ENCODE measurements at places on chromosomes 5 and 9.

- no peak for DNase-seq
Observed at GRCh38 chr9:96495341-96495740, 45.4 kb downstream of the HABP4 start.

- DNase-seq, result peak; percentile 72
Observed at GRCh38 chr5:423233-423565, 19.8 kb upstream of the EXOC3 start.

DNA sequence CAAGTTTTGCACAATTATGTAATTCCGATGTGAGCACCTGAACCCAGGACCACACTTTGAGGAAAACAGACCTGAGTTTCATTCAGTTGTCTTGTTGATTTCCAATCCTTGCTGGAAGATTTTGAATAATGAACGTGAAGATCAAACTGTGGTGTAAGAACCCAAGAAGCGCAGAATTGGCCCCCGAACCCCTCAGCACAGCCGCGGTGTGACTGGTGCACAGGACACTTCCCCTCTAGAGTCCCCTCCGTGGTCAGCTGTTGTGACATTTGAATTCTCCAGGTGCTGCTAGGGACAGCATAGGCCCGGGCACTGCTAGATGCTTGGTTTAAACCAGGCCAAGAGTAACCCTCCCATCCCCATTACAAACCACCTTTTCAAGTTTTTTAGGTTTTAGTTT lies 1.7 kb downstream of the BRD3OS start:
- DNase-seq, result no peak

DNA sequence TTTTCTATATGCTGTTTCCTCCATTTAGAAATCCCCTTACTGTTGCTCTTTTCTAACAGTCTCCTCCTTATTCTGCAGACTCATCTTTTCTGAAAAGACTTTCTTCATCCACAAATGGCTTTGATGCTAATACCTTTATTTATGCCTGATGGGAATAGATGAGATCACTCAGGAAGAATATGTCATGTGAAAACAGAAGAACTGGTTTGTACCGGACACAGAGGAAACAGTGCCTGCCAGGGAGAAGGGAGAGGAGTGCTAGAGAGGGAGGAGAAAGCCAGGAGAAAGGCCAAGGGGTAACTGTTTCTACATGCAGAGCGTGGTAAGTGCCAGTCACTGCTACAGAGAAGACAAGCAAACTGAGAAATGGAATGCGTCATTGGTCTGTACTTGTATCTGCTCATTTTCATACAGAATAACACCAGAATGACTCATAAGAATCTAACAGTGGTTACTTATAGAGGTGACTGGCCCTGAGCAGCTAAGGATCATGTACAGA lies 45.9 kb upstream of the PJA2 start:
- no peak for DNase-seq

DNA sequence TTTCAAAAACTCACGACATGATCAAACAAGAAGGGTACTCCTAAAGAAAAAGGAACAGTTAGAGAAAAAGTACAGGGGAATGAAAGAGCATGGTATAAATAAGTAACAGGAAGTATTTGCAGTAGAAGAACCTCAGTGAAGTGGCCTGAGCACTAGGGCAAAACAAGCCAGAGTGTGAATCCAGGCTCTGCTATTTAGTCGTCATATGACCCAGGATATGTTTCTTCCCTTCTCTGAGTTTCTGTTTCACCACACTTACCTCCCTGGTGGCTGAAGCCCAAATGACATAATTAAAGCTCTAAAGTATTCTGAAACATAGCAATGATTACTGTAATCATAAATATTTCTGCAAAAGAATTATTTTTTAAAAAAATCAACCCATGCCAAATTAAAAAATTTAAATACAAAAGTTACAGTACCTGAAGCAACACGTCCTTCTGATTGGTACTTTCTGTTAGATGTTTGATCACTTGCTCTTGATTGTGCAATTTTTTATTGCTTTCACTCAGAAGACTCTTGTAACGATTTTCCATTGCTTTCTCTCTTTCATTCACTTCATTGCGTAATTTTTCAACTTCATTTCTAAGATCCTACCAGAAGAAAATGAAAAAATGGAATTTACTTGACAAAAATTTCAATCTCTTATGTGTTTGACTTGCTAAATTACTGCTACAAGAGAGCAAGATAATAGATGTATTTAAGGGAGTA lies 88.9 kb downstream of the CDK5RAP2 start:
- DNase-seq, result no peak

DNA sequence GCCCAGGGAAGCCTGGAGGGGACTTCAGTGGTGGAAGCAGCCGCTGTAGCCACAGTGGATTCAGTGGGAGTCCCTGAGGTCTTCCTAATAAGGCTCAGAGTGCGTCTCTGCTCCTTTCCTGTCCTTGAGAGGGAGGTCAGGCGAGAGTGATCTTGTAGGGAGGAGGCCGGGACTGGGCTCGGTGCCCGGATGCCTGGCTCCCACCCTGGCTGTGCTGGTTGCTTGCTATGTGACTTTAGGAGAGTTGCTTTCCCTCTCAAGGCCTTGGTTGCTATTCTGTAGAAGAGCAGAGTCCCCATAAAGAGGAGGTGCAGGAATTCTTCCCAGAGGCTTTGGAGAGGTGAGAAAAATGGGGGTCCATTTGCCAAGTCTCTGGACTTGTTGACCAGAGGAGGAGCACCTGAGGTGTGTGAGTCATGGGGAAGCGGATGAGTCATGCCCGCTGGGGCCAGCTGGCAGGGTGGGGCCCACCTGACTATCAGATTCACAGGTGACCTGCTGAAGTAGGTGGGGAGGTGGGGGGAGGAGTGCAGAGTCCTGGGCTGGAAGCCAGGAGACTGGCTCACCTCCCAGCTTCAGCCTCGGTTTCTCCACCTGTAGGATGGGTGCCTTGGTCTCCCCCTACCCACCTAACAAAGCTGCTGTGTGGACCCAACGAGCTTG lies 13.8 kb downstream of the GSN start:
- DNase-seq, result no peak

GRCh38 chr9:105064248-105065097 lies 136.5 kb upstream of the ABCA1 start:
- DNase-seq, result peak; percentile 93

- DNase-seq, result no peak
Observed at GRCh38 chr9:136228107-136228875, 17.3 kb downstream of the QSOX2 start.

GRCh38 chr5:167713896-167714295 lies 577.5 kb upstream of the WWC1 start:
- no peak for DNase-seq

GRCh38 chr5:80623999-80624398 lies 30.5 kb upstream of the MSH3 start:
- DNase-seq, result no peak

GRCh38 chr5:86526811-86527348 lies 90.9 kb upstream of the COX7C start:
- no peak for DNase-seq

GRCh38 chr9:99962680-99963261 lies 56.3 kb downstream of the STX17 start:
- no peak for DNase-seq

DNA sequence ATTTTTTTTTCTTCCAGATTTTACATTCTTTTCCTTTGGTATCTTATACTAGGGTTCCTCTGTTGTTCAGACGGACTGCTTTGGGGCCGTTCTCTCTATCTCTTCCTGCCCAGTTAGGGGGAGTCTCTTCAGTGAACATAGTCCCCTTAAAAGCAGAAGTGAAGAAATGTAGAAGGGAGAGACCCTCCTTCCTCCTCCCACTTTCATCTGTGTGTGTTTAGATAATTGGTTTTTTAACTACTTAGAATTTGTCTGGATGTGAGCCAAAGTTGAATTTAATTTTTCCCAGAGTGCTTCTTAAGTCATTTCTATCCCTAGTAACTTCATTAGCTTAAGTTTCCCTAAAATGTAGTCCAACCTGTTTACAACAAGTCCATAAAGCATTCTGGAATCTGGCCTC lies 167.5 kb downstream of the HACD4 start:
- no peak for DNase-seq

GRCh38 chr9:35845824-35846771 lies 17.1 kb downstream of the TMEM8B start:
- DNase-seq, result no peak

- DNase-seq, result no peak
Observed at GRCh38 chr9:79776581-79776980, 204.8 kb downstream of the TLE4 start.

- DNase-seq, result no peak
Observed at GRCh38 chr5:96901384-96901783, 25.1 kb downstream of the ERAP2 start.

DNA sequence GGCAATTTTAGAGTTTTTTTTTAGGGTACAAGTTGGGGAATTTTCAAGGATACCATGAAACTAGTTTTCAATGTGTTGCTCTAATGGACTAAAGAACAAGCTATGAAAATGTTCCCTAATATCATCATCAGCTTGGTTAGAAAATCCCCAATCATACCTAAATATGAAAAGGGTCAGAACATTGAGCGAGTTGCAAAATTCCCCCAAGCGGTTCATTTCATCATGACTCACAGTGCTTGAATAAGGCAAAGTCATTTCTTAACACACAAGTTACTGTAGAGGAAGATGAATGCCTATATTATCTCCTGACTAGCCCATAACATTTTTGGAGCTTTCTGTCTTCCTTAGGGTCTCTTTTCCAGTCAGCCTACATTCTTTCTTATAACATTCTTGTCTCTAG lies 62.7 kb downstream of the ST8SIA4 start:
- no peak for DNase-seq

GRCh38 chr5:55454282-55454681 lies 80.5 kb downstream of the PLPP1 start:
- DNase-seq, result no peak

GRCh38 chr9:131478421-131478868 lies 24.3 kb upstream of the POMT1 start:
- no peak for DNase-seq

DNA sequence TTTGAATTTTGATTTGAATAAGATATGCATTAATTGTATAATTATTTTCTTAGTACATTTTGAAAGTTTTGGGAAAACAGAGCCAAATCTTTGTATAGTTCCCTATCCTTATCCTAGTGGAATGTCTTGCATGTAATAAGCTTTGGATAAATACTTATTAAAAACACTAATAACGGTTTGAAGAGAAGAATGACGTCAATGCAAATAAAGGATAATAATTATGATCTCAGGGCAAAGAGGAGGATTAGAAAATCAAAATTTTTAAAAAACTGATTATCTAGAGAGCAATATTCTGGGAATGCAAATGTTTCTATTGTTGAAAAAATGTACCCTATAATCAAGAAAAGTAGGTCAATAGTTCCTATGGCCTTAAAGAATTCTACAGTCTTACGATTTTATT lies 22.1 kb downstream of the TYRP1 start:
- DNase-seq, result no peak

GRCh38 chr9:78874061-78874460 lies 577.1 kb downstream of the PSAT1 start:
- no peak for DNase-seq

DNA sequence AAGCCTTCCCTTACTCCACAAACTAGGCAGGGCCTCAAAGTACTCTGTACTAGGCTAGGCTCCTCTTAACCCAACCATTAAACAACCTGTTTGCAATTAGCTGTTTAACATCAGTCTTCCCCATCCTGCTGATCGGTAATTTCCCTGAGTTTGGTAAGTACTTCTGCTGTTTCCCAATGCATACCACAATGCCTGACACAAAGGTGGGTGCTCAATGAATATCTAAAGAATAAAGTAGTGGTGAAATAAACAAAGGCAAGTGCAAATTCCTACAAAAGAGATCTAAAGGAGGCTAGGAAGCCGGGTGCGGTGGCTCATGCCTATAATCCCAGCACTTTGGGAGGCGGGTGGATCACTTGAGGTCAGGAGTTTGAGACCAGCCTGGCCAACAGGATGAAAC lies 25.0 kb downstream of the FBXW2 start:
- no peak for DNase-seq

DNA sequence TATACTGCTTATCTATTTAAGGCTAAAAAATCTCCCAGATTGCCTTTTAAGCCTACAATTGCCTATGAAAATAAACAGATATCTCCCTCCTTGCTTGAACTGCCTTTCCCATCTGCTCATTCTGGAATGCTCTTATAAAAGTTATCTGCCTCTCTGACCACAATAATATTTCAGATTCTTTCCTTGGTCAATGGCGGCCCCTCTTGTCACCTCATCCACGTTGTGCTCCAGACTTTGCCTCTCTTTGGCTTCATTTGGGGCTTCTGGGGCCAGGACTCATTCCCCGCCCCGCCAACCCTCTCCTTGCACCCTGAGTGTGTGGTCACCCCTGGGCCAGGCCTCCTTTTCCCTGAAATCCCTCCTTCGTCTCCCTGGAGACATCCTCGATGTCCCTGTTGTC lies 110.0 kb upstream of the RPS23 start:
- DNase-seq, result no peak

DNA sequence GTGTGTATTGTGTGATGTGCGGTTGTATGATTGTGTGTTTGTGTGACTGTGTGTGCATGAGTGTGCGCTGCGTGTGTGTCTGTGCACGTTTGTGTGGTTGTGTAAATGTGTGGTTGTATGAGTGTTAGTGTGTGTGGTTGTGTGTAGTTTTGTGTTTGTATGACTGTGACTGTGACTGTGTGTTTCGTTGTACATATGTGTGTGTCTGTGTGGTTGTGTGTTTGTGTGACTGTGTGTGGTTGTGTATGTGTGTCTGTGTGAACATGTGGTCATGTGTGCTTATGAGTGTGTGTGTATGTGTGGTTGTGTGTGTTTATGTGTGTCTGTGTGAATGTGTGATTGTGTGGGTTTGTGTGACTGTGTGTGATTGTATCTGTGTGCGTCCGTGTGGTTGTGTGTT lies 197.8 kb downstream of the TTLL11 start:
- no peak for DNase-seq

- DNase-seq, result no peak
Observed at GRCh38 chr9:33082538-33083326, 6.3 kb upstream of the SMU1 start.
